ENCODE measurements at places on chromosomes 1 and 21.

- peak; percentile 72 for DNase-seq
Measured at GRCh38 chr1:45557422-45557944, 6.9 kb downstream of the AKR1A1 start.

DNA sequence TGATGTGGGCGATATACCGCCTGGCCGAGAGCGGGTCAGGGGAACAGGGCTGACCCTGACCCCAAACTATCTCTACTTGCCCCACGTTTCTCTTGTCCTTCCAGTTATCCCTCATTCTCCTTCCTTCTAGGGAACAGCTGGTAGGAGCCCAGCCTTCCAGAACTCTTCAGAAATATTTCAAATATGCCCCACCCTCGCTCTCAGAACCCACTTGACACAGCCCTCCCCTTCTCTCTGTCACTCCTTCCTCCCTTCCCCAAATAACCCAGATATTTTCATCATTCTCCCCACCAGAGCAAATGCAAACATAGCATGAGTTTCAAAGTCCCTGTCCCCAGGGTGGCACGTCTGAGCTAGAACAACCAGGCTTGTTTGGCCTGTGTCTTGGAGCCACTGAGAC, 1.1 kb downstream of the CACNA1S start:
- no peak for DNase-seq

DNA sequence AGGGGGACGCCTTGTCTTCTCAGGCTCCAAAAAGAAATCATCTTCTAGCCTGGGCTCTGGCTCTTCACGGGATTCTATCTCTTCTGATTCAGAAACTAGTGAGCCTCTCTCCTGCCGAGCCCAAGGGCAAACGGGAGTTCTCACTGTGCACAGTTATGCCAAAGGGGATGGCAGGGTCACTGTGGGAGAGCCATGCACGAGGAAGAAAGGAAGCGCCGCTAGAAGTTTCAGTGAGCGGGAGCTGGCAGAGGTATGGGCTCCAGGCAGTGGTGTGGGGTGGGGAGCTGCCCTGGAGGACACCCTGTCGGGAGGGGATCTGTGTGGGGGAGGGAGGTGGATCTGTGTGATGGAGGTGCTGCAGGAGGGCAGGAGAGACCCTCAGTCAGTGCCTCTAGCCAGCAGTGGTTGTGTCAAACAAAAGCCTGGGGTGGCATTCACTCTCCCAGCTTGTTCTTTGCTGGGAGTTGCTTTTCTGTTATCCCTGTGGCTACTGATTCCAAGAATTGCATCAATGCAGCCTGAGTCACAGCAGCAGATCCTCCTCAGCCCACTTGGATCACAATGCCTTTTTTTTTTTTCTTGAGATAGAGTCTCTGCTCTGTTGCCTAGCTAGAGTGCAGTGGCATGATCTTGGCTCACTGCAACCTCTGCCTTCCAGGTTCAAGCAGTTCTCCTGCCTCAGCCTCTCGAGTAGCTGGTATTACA, 21.8 kb downstream of the KDM4A start:
- no peak for DNase-seq

DNA sequence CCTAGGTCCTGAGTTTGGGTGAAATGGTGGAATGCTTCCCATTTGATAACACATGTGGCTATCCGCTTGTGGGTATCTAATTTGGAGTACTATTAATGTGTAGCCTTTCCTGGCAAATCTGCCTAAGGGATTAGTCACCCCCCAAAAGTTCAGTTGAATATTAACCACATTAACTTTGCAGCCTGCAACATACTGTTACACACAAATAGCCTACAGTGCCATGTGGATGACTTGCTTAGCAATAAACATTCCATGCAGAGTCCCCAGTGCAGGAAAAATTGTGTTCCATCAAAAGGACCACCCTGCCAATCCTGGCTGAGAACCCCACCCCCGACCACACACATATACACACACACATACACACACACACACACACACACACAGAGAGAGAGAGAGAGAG, 303.3 kb upstream of the ESRRG start:
- no peak for DNase-seq

DNA sequence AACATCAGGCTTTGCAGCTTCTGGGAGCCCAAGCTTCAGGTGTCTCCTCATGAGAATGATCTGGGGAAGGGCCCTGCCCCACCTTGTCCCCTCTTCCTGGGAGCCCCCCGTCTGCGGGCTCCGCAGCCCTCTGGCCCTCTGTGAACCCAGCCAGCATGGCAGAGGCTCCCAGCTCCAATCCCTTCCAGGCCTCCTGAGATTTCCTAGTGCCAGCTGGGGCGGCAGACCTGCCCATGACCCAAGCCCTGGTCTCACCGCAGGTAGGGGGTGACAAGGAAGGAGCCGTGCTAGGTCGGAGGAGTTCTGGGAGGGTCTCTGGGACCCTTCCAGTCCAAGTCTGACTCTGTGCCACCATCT, 7.7 kb downstream of the PLEKHG5 start:
- no peak for DNase-seq

- DNase-seq: peak; percentile 49
Measured at GRCh38 chr1:32830092-32830852, 12.8 kb downstream of the S100PBP start.

DNA sequence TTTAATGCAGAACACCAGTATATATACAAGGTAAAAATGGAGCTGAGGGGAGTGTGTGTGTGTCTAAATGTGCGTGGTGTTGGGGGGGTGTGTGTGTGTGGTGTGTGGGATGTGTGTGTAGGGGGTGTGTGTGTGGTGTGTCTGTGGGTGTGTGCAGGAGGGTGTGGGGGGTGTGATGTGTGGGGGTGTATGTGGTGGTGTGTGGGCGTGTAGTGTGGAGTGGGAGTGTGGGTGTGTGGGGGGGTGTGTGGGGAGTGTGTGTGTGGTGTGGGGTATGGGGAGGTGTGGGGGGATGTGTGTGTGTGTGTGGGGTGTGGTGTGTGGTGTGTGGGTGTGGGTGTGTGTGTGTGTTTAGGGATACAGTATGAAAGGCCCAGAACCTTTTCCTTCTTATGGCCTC, 202.3 kb upstream of the CACYBP start:
- no peak for DNase-seq

DNA sequence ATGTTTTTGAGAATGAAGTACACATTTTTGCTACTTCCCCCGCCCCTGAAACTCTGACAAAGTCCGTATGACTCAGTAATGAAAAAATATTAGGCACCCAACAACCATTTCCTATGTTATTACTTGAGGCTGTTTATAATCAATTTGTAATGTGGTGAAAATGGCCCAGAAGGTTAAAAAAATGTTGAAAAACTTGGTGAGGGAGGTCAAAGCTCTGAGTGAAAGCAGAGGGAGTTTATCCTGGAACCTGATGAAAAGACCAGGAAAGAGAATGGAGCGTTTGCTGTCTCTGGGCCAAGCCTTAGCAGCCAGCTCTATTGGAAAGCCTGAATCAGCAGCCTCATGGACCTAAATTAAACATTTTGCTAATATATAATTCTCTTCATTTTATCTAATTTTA, 367.7 kb upstream of the NEGR1 start:
- no peak for DNase-seq

GRCh38 chr1:76110666-76111065, 36.1 kb downstream of the ST6GALNAC3 start:
- DNase-seq: no peak

GRCh38 chr1:38860454-38860795, 853 bp upstream of the RRAGC start:
- DNase-seq: no peak

- no peak for DNase-seq
Measured at GRCh38 chr1:167428395-167428794, 89.9 kb downstream of the CD247 start.

- DNase-seq: no peak
Measured at GRCh38 chr1:157862114-157863070, 20.8 kb upstream of the CD5L start.

- DNase-seq: no peak
Measured at GRCh38 chr1:173408886-173409285, 68.2 kb upstream of the PRDX6 start.

DNA sequence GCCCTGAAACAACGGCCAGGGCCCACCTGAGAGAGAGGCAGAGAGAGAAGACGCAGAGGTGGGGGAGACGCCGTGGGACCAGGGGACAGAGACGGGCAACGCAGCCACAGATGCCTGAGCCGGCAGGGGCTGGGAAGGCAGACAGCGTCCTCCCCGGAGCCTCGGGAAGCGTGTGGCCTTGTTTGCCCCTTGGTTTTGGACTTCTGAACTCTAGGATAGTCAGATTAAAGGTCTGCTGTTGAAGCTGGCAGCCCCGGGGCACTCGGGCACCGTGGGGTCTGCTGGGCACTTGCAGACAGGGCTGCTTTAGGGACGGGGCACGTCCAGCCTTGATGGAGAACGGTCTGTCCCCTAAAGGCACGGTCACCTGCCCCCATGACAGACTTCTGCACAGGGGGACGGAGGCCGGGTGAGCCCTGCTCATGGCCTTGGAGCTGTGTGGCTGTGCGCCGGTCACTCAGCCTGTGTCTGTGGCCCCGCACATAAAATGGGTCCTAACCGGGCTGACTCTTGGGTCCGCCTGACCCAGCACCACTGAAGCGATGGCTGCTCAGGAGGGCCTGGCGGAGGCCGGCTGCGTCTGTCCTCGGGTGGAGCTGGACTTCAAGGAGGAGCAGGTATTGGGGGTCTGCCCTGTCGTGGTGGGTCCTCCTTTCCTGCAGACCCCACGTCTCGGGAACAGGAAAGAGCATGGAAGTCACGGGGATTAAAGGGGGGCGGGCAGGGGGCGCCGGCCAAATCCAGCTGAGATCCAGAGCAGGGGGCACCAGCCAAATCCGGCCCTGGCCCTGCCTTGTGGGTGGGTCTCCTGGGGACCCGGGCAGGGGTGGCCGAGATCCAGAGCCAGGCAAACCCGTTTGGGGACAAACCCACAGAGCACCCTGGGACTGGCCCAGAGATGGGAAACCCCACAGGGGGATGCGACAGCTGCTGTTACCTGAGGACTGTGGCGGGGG, 9.6 kb upstream of the RNF223 start:
- DNase-seq: no peak

DNA sequence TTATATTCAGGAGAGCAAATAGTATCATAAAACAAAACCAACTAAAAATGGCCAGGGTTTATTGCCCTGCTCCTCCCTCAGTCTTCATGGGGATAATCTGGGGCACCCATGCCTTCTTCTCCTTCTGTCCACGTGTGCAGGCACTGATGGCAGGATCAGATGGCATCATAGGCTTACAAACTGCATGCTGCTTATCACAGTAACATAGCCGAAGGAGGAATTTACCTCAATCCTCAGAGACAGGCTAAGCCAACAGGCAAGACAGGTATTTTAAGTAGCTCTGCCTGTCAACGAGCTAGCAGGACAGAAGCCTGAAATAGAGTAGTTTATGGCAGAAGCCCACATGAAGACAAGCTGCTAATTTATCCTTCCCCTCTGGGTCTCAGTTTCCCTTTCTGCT, 9.4 kb downstream of the LAMB3 start:
- DNase-seq: no peak

GRCh38 chr1:32965251-32965747, 690 bp upstream of the RNF19B start:
- DNase-seq: no peak

DNA sequence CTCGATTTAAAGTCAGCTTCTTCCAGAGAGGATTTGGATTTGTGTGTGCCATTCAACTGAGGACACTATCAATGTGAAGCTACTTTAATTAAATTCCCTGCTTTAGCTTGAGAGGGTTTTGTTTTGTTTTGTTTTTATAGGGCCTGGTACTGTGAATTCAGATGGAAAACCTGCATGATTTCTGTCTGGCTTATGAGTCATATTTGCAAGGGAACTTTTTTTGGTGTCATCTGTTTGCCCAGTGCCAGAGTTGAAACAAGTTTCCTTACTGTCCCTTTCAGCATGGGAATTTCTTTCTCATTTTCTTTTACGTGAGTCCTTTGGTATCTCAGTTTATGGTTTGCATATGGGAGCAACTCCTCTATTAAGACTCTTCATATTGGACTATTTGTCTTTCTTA, 194.6 kb downstream of the GREM2 start:
- no peak for DNase-seq

DNA sequence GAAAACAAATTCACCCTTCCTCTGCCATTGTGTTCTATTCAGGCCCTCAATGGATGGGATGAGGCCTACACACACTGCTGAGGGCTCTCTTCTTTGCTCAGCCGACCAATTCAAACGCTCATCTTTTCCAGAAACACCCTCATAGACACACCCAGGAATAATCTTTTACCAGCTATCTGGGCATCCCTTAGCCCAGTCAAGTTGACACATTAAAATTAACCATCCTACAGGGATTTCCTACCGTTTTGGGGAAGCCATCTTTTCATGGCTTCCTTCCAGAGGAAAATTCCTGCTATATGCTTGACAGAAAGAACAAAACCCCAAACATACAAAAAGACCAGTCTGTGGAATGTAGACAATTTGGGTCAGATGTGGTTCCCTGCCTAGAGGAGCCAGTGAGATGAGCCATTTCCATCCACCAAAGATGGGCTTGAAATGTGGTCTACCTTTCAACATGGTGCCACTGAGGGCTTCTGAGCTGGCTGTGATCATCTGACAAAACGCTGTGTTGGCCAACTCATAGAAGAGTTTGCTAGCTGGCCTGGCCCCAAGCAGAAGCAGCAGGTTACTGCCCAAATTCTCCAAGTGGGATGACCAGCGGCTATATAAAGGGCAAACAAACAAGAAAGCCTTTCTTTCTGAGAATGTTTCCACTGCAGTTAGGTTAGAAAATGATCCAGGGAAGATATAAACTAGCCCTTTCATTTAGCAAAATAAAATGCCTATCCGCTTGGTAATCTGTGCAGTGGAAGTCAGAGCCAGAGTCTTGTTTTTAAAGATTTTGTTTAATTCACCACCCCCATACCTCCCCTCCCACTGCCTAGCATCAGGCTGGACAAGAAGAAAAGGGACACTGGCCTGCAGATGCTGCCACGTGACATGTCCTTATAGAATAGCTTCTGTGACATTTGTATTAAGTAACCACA, 69.1 kb upstream of the MRPS6 start:
- no peak for DNase-seq

- DNase-seq: no peak
Measured at GRCh38 chr1:172727956-172728603, 69.2 kb downstream of the FASLG start.

- peak; percentile 4 for DNase-seq
Measured at GRCh38 chr1:30809514-30810263, 52.1 kb upstream of the LAPTM5 start.

DNA sequence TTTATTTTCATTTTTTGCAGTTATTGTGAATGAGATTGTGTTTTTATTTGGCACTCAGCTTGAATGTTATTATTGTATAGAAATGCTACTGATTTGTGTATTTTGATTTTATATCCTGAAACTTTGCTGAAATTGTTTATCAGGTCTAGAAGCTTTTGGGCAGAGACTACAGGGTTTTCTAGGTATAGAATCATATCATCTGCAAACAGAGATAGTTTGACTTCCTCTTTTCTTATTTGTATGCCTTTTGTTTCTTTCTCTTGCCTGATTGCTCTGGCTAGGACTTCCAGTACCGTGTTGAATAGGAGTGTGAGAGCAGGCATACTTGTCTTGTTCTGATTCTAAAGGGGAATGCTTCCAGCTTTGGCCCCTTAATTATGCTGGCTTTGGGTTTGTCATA, 27.3 kb downstream of the ZNF691 start:
- no peak for DNase-seq

- no peak for DNase-seq
Measured at GRCh38 chr21:45303091-45303615, 15.5 kb upstream of the POFUT2 start.

GRCh38 chr1:205271745-205272144, 44.0 kb downstream of the TMCC2 start:
- DNase-seq: no peak
